Regular cardiac myocyte (primary cell): ENCODE measurements at places on chromosomes 6 and 20. TPM values are rescaled to one million over a fixed set of nuclear protein-coding genes. Genes with fewer than 3 reads are reported as not detected.

The APOBEC2 gene
- total RNA-seq = not detected in 2 replicates

The RHAG gene
- total RNA-seq = not detected in 2 replicates

The RGL2 gene
- total RNA-seq = 17.5 and 20.1 TPM in 2 replicates

The KHDC1L gene
- not detected in 2 replicates for total RNA-seq

The MUC22 gene
- total RNA-seq = not detected in 2 replicates

The NRSN1 gene
- total RNA-seq = not detected in 2 replicates
